ENCODE measurements at places on chromosomes 16 and 17.

GRCh38 chr17:46783031-46783593 lies 35.4 kb downstream of the WNT3 start:
- DNase-seq = no peak

GRCh38 chr16:51509336-51509735 lies 358.3 kb upstream of the SALL1 start:
- DNase-seq = no peak

DNA sequence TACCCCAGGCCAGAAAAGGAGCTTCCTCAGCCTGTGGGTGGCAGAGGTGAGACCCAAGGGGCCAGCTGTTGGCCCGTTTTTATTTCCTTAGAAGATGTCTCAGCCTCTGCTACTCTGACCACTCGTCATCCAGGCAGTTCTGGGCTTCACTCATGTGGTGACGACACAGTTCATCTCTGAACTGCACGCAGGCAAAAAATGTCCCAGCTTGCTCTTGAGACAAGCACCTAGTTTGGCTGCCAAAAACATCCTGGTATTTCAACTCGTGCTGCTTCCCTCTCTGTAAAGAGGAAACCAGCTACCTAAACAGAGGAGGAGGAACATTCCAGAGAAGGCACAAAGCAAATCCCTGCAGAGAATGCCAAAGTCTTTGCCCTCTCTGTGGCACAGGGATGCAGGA lies 125.7 kb downstream of the XYLT1 start:
- DNase-seq = no peak

GRCh38 chr17:80047176-80047575 lies 10.7 kb downstream of the CCDC40 start:
- DNase-seq = no peak

DNA sequence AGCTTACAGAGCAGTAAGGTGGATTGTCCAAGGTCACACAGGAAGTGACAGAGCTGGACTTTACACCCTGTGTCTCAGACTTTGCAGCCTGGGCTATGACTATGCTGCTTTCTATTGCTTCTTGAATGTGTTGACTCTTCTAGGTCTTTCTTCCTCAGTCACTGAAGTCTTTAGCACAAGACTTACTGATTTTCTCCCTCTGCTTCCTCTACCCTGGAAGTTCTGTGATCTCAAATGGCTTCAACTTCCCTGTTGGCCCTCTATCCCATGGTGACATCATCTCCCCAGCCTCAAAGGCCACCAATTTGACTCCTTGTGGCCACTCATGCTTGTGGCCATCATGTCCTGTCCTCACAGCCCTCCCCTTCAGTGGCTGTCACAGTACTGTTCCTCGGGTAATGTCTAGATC lies 181.3 kb downstream of the HS3ST3A1 start:
- DNase-seq = no peak
